Activated T-helper 1 cell treated with anti-CD3 and anti-CD28 coated beads, Interleukin-2, amount 50 U/mL, for 16 hours (primary cell): ENCODE measurements at places on chromosomes 3 and 15.

DNA sequence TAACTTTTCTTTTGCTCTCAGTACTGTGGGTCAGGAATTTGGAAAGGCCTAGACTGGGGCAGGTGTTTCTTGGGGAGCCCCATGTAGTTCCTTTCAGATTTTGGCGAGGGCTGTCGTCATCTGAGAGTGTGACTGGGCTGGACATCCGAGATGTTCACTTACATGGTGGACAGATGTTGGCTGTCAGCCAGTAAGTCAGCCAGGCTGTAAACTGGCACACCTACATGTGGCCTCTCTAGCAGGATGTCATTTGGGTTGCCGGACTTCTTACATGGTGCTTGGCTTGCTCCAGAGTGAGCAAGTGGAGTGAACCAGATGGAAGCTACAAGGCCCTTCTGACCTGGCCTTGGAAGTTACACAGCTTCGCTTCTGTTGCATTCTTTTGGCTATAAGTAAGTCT, 20.7 kb downstream of the TATDN2 start:
- no peak for DNase-seq

GRCh38 chr3:192449036-192449435, 278.3 kb downstream of the FGF12 start:
- no peak for DNase-seq

DNA sequence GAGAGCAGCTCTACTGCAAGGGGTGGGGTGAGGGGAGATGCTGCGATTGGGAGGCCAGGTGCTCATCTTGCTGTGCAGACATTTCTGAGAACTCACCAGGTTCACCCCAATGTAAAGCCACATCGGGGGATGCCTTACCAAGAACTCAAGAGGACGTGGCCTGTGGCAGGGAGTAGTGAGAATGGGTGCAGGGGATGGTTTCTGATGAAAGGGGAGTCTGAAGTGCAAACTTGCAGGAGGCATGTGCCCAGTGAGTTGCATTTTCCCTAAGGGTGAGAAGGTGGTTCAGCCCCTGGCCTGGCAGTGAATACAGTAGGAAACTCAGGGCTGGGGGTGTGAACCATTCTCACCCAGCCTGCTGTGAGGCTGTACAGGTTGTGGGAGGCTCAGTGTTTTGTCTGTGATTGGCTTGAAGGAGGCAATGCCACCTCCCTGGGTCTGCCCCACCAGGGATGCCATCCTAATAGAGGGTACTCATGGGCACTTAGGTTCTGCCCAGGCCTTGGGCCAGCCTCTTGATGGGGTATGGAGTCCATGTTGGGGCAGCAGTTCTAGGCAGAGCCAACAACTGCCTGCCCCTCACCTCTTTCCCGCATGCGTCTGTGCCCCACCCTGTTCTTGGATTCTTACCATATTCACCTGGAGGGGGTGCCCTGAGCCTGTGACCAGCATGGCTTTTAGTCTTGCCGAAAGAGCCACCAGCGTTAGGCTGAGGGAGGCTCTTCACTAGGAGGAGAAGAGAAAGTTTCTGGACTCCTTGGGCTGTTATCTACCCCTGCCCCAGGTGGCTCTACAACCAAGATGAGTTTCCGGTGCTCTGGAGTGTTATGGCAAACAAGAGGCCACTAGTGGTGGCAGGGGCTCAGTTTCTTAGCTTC, 4.5 kb downstream of the HEMK1 start:
- no peak for DNase-seq

DNA sequence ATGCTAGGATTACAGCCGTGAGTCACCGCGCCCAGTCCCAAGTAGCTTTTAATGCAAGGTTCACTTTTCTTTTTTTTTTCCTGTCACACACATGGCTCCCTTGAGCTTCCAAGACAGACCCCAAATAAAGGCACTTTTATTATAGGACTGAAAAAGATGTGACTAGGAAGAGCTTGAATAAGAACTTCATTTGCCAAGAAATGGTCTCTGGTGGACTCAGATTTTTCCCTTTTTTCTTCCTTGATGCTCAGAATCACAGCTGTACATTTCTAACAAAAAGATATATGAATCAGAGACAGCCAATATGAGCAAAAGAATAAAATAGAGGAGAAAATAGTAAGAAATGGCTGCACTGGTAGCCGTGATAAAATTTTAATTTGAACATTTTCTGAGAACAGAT, 337.2 kb downstream of the MAGI1 start:
- DNase-seq, result no peak

DNA sequence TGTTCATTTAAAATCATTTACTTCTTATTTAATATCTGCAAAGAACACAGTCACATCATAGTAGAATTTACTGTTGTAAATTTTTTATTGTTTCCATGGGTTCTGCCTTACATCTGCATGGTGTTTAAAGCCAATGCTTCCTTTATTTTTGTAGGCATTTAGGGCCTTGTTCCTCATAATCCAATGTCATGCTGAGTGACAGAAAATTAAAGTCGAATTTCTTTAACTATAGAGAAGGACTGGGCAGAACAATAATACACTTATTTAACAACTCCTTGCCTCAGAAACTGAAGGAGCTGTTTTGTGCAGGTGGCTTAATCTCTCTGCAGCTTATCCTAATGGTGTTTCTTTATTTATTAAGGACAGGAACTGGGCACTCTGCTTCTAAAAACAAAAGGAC, 149.6 kb downstream of the LEKR1 start:
- no peak for DNase-seq

DNA sequence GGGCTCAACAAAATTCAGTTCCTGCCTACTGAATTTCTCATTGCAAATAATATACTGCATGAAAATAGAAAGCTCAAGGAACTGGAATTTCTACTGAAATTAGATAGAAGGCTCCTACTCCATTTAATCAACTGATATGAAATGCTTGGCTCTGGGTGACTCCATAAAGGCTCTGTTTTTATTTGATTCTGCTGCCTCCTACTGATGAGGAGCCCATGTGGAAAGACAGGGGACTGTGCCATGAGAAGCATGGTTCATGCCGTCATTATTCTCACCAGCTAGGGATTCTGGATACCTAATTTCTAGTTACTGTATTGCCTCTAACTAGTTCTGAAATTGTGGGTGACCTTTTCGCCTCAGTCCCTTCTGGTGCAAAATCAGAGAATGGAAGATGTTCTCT, 366.2 kb upstream of the DPH6 start:
- DNase-seq, result no peak

DNA sequence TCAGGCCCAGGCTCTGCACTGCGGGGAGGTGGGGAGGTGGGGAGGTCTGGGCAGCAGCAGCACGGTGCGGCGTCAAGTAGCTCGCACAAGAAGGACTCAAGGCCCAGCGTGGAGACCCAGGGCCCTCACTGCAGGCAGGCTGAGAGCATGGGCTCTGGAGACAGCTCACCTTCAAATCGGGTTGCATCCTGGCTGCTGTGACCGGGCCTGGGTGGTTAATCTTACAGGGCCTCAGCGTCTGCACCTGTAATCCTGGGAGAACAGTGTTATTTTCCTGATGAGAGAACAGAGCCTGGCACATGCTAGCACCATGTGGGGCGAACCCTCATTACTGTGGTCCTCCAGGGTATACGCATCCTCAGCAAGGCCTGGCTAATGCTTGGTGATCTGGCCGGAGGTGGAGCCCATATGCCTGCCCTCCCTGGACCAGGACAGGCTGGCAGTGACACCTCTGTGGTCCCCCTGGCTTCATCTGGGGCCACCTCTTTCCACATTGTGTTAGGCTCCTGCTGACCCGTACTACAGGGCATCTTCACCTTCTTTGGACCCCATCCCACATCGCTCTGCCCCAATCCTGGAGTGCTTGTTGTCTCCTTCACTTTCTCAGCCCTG, 55.5 kb downstream of the RGMA start:
- DNase-seq, result no peak

GRCh38 chr3:105686278-105686897, 182.4 kb downstream of the CBLB start:
- DNase-seq, result no peak

- DNase-seq, result no peak
Observed at GRCh38 chr15:42608110-42608531, 32.7 kb downstream of the STARD9 start.

DNA sequence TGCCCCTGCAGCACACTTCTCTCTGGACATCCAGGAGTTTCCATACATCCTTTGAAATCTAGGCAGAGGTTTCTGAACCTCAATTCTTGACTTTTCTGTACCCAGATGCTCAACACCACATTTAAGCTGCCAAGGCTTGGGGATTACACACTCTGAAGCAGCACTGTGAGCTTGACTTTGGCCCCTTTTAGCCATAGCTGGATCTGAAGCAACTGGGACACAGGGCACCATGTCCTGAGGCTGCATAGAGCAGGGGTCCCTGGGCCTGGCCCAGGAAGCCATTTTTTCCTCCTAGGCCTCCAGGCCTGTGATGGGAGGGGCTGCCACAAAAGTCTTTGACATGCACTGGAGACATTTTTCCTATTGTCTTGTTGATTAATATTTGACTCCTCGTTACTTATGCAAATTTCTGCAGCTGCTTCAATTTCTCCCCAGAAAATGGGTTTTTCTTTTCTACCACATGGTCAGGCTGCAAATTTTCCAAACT, 694.0 kb downstream of the DIPK2A start:
- DNase-seq, result no peak

DNA sequence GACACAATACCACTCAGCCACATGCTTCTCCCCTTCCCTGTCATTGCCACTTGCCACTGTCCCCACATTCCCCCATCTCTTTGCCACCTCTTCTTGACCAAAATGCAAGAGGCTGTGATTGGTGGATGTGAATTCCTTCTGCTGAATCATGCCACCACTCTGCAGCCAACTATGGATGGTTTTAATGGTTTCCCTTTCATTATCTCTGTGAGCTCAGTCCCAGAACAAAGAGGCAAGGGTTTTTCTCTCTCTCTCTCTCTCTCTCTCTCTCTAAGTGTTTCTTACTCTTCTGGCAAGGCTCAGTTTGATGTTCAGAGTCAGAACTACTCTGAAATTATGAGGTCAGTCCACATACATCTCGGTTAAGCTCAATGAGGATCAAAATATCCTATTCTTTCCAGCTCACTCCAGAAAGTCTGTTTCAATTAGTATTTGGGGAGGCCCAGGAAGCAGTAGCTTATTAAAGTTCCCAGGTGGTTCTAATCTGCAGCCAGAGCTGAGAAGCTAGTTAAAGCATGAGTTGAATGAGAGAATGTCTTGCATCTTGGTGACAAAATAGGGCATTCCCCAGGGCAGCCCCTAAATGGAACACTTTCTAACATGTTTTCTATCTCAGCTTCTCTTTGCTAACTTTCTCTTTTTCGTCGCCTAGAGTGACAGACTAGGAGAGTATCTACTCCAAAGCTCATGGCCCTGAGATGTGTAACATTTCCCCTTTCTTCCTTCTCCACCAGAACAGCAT, 8.5 kb upstream of the ILDR1 start:
- DNase-seq, result no peak

- no peak for DNase-seq
Observed at GRCh38 chr15:66997212-66997611, 68.2 kb upstream of the SMAD3 start.

DNA sequence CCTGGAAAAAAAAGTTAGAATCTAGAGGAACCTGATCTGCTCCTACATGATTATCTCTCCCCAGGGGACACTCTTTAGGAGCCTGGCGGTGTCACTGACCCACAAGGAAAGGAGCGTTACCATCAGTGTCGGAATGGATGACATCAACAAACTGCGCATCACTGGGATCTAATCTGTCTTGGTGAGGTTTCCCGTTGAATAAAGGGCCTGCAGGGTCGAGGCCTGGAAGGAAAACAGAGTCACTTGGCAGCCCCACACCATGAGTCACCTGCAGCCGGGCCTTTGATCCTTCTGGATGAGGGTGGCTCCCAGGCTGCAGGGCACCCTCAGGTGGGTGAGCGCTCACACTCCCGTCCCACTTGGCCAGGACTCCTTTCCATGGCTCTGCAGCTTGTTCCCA, 25.0 kb downstream of the LIPH start:
- DNase-seq, result no peak

GRCh38 chr15:75138016-75138999, 63.4 kb upstream of the C15orf39 start:
- DNase-seq, result no peak

DNA sequence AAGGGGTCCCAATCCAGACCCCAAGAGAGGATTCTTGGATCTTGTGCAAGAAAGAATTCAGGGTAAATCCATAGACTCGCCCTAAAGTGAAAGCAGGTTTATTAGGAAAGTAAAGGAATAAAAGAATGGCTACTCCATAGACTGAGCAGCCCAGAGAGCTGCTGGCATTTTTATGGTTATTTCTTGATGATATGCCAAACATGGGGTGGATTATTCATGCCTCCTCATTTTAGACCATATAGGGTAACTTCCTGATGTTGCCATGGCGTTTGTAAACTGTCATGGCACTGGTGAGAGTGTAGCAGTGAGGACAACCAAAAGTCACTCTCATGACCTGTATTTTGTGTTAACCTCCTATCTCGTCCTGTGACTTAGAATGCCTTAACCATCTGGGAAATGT, 142.2 kb downstream of the DOCK3 start:
- no peak for DNase-seq

- no peak for DNase-seq
Observed at GRCh38 chr15:66131200-66131599, 122.3 kb downstream of the MEGF11 start.

DNA sequence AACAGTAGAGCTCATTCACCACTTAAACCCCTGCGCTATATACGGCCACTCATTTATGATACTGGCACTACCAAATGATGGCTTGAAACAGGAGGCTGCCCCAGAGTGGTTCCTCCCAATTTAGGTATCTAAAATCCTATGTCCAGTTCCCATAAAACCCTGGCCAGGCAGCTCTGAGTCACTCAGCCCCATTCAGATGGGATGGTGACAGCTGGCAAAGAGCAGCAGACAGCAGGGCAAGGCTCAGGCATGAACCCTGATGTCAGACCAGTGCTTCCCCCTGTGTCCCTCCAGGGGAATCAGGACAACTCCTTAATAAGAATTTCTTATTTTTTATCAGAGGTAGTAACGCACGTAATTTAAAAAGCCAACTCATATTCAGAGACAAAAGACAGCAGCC, 77.2 kb upstream of the RNU6-1 start:
- DNase-seq, result no peak

GRCh38 chr3:58288011-58288728, 17.9 kb upstream of the RPP14 start:
- DNase-seq, result no peak
